Immature natural killer cell (primary cell): ENCODE measurements at places on chromosomes 2 and 18. TPM values are rescaled to one million over a fixed set of nuclear protein-coding genes. Genes with fewer than 3 reads are reported as not detected.

Gene IL1RN
- polyA plus RNA-seq: 0.44 TPM

Gene DNAH7
- polyA plus RNA-seq: 0.69 TPM

Gene CFAP53
- polyA plus RNA-seq: 0.17 TPM

Gene SCN9A
- polyA plus RNA-seq: 0.86 TPM

Gene SETBP1
- 4.3 TPM for polyA plus RNA-seq

- no peak overlapping the region for H3K27ac ChIP-seq
- H3K27me3 ChIP-seq: no peaks in the 10 kb centered on the region
- no peak for DNase-seq
- no peak overlapping the region for H3K4me3 ChIP-seq
- H3K4me1 ChIP-seq: no peaks in the 10 kb centered on the region
Measured at GRCh38 chr2:169658877-169659276, 35.3 kb downstream of the CFAP210 start.

GRCh38 chr18:31490387-31490786 lies 7.6 kb upstream of the DSG2 start:
- no peaks in the 10 kb centered on the region for H3K27me3 ChIP-seq
- DNase-seq: no peak
- H3K4me3 ChIP-seq: no peak overlapping the region
- H3K27ac ChIP-seq: no peak overlapping the region

- DNase-seq: no peak
- no peak overlapping the region for H3K4me3 ChIP-seq
- H3K27me3 ChIP-seq: no peaks in the 10 kb centered on the region
- peaks cover 5% of the 10 kb centered on the region for H3K4me1 ChIP-seq
Measured at GRCh38 chr2:128228894-128229293, 89.8 kb downstream of the HS6ST1 start.

GRCh38 chr18:61992285-61992684 lies 99.5 kb upstream of the RNF152 start:
- H3K27me3 ChIP-seq: no peaks in the 10 kb centered on the region
- DNase-seq: no peak
- no peaks in the 10 kb centered on the region for H3K4me1 ChIP-seq

DNA sequence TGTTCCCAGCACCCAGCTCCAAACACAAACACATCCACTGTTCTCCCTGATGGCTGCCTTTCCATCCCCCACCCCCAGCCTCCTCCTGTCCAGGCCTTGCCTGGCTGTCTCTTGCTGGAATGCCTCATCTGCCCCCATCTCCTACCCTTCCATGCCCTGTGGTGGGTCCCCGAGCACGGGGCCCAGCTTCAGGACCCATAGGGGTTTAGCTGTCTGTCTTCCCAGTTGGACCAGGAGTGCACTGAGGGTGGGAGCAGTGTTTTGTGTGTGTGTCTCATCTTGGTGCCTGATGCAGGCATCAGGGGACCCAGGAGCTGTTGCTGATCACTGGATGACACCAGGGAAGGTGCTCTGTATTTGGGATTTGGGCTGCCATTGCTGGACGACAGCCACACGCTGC lies 34.5 kb downstream of the GLI2 start:
- H3K4me1 ChIP-seq: no peaks in the 10 kb centered on the region
- no peak overlapping the region for H3K4me3 ChIP-seq
- H3K27me3 ChIP-seq: no peaks in the 10 kb centered on the region
- H3K36me3 ChIP-seq: no peaks in the 10 kb centered on the region

- H3K36me3 ChIP-seq: no peaks in the 10 kb centered on the region
- H3K27me3 ChIP-seq: no peaks in the 10 kb centered on the region
- peaks cover 12% of the 10 kb centered on the region for H3K4me1 ChIP-seq
- H3K27ac ChIP-seq: no peak overlapping the region
Measured at GRCh38 chr2:127105656-127106456, 1.1 kb downstream of the BIN1 start.

DNA sequence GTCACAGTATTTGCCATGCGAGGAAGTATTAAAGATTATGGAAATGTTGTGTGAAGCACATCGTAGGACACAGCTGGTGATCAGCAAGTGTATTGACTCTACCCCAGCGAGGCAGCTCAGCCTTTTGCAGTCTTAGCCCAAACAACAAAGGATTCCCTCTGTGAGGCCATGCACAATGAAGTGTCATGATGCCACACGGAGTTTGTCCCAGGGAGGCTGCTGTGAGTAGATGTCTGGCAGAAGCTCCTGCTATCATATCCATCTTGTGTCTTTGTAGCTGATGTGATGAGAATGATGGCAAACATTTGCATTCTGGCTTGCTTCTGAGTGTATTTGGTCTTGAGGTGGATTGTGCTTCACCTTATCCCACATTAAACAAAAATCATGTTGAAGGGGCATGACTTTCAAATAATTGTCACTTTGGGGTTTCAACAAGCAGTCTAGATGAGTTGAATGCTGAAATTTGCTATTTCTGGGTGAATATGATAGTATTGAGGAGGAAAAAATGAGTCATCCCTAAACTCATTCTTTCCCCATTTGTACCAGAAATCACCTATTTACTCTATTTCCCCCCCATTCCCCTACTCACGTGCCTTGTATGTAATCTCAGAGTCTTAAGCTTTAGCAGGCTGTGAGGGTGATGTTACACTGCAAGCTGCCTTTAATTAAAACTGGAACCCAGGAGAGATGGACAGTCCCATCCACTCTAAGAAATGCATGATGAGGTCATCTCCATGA lies 273.5 kb downstream of the RNF144A start:
- H3K27ac ChIP-seq: no peak overlapping the region
- H3K36me3 ChIP-seq: no peaks in the 10 kb centered on the region
- no peak overlapping the region for H3K4me3 ChIP-seq

DNA sequence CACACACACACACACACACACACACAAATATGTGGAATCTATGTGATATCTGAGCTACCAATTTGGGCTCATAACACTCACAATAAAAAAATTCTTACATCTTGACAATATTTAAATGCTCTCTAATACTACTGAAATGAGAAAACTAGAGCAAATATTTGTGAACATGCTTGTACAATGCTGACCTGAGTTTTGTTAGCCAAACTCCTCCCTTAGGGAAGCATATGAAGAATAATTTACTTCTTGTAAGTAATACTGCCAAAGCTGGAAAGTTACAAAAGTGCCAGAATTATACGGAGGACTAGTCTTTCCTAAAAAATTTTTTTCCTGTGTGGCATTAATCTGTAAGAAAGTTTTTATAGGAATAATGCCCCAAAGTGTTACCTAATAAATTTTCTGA lies 18.5 kb downstream of the MBD2 start:
- H3K27ac ChIP-seq: peak overlapping the region; percentile 72
- no peak overlapping the region for H3K4me3 ChIP-seq
- H3K36me3 ChIP-seq: peaks cover 6% of the 10 kb centered on the region
- peaks cover 48% of the 10 kb centered on the region for H3K4me1 ChIP-seq
- no peak for DNase-seq
- H3K27me3 ChIP-seq: no peaks in the 10 kb centered on the region

DNA sequence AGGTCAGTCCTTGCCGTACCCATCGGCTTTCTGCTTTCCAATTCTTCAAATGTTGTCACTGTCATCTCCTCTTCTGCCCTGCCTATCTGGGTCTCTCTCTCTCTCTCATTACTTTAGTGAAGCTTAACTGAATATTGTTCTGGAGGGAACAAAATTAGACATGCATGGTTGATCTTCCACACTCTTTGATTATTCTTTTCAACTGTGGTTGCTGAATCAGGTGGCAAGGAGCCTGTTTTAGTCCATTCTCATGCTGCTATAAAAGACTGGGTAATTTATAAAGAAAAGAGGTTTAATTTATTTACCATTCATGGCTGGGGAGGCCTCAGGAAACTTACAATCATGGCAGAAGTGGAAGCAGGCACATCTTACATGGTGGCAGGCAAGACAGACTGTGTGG lies 157.9 kb downstream of the ARL4C start:
- H3K36me3 ChIP-seq: no peaks in the 10 kb centered on the region
- DNase-seq: no peak
- H3K27me3 ChIP-seq: peaks cover 3% of the 10 kb centered on the region
